ENCODE measurements at places on chromosomes 4 and X.

DNA sequence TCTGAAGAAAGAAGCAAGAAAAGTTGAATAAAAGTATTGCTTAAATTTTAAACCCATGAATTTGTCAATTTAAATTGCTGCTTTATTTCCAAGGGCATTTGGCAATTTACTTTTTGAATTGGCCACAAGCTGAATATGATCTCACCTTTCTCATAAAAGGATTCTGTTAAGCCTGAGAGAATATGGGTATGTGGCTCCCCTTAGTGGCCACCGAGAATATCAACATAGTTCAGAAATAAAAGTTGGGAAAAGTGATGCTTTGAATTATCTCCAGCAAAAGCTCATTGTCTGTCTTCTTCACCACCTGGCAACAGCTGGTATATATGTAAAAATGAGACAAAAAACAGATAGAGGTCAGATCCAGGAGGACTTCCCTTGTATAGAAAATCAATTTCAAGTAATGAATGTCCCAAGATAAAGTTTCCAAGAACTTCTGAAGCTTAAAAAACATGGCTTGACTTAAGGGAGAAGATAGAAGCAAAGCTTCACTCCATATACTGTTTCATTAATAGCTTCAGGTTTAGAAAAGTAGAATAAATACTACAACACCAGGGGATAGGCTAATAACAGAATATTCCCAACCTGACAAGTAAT is 290.7 kb upstream of the FAM241A start:
- peak; percentile 10 for DNase-seq

GRCh38 chrX:148035380-148035779 is 54.2 kb downstream of the FMR1NB start:
- no peak for DNase-seq

DNA sequence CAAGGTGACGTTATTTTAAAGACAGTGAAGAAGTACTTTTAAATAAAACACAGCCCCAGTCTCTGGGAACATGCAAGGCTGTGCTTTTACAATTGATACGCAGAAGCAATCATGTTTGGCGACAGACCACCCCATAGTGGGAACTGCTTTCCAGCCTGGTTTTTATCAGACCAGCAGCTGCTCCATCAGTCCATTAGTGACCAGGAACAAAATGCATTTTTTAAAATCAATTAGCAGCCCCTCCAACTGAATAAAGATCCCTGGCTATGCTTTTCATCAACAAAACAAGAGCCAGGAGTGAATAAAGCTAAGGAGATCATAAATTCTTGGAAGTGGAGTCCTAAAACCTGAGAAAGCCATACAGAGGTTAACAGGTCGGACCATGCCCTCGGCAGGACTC is 153.0 kb upstream of the TENM3 start:
- no peak for DNase-seq

GRCh38 chr4:10554694-10555093 is 97.5 kb upstream of the ZNF518B start:
- peak; percentile 32 for DNase-seq

DNA sequence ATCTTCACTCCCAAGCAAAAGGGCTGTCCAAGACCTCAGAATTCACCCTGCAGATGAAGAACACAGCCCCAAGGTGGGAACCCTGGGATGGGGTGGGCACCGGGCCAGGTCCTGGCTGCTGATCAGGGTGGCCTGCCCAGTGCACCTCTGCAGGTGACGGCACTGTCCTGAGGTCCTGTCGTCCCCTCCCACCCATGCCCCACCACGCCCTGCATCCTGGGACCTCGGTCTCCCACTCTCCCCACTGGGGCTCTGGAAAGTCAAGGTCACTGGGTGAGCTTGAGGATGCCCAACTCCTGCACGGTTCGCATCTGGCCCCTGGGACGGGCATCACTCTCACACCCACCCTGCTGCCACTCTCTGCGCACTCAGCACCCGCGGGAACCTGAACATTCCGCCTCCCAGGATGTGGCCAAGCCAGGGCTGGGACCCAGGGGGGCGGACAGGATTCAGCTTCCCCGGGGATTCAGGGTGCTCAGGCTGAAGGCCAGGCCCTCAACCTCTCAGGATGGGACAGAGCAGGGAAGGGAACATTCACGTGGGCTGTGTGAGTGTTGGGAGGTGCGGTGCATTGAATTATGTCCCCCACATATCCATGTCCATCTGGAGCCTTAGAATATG is 115.9 kb downstream of the CPZ start:
- DNase-seq, result no peak

Data from HTR-8/SVneo (cell line).